ENCODE measurements at places on chromosomes 4 and X. TPM values are rescaled to one million over a fixed set of nuclear protein-coding genes. Genes with fewer than 3 reads are reported as not detected.

- peak; percentile 12 for ATAC-seq
These were observed 32.2 kb downstream of the TBC1D14 start for GRCh38 chr4:6941796-6942195.

The INTU gene
- total RNA-seq, result 7.9 TPM

The SCML2 gene
- total RNA-seq, result 0.64 TPM

DNA sequence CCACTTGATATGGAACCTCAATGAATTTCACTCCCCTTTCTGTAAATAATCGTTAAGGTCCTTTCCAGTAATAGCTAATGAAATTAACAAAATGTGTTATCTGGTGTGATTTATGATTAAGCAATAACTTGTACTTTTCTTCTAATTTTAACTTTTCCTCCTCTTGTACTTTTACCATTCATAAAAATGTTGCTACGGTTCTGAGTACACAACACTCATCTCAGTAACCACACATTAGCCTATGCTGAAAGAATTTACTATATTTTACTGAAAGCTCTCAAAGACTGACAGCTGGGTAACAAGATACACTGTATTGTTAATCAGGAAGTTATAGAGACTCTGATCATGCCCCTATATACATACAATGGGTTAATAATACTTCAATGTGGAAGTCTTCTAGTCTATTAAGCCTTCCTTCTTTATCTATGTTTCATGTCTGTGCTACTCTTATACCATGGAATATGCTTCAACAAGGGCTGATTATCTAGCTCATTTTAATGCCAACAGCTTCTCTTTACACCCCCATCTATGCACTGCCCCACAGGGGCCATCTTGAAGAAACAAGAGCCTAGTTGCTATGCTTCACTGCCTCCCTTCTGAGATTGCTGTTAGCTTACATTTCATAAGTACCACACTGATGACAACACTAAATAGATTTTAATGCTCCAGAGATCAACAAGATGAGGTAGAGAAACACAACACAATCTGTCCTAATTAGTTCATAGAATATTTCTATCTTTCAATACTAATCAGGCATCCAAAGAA, 39.1 kb downstream of the LAMP2 start:
- no peak for ATAC-seq

The OPHN1 gene
- total RNA-seq, result 4.7 TPM

DNA sequence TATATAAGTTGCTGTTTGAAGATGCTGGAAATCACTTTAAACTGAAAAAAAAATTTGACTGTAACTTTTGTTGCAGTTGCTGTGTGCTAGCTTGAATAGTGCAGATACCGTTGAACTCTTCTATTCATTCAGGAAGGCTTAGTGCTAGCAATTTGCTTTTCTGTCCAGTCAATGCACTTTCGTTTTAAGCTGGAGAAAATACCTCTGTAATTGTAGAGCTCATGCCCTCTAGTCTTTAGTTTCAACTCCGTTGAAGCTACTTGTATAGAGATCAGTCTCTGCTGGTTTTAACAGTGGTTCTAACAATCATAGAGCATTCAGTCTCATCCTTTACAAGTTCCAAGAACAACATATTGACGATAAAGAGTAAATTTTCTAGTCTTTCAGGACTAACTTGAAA, 49.0 kb upstream of the TRPC3 start:
- no peak for ATAC-seq

The FGF5 gene
- not detected for total RNA-seq

The ARHGAP6 gene
- 0.56 TPM for total RNA-seq

DNA sequence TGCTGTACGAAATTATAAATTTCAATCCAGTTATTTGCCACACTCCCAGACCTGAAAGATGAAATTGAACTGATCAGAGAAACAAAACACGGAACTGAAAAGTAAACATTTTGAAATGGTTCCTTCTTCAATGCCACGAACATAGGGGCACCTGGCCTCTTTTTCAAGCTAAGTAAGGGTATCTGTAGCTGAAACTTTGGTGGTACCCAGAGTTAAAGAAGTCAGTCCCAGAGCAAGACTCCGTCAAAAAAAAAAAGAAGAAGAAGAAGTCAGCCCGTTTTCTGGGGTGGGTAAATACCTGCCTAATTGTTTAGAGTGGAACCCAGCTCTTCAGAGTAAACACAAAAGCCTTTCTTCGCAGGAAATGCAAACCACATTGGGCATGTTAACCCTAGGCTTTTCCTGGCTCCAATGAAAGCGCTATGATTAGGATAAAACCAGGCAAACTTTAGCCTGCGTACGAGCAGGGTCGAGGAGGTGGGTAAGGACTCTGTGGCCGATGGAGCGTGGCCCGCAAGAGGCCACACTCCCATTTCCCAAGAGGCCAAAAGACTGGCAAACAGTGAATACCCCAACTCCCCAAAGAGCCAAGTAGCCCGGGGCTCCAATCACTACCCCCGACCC, 1.3 kb downstream of the ANTXR2 start:
- no peak for ATAC-seq

DNA sequence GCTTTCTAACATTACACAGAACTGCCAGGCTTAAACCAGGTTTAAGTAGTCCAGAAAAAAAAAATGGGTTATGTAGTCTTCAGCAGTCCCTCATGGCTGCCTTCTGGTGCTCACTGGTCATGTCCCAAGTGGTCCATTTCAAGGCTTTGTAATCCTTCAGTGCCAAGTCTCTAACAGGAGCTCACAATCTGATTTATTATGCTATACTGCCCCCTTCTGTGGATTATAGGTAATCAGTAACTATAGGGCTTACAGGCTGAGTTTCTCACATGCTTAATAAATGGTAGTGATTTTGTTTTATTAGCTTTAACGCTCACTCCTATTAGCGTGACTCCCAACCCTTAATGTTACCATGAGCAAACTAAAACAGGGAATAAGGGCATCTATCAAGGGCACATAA, 92.5 kb upstream of the EDA2R start:
- no peak for ATAC-seq

DNA sequence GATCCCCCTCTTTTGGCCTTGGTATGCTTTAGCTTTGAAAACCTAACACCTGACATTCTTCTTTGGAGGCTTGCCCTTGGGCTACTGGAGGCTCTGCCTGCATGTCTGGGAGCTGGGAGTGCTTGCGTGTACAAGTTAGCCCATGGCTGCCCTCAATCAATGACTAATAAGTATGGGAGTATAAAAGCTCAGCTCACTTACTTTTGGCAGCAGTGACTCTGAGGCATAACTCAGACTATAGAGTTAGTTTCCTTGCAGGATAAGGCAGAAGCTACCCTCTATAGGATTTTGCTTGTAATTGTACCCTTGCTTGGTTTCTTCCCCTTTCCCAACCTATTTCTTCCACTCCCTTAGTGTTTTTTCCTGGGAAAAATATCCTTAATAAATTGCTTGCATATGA, 247.9 kb downstream of the PPP1R2C start:
- ATAC-seq, result peak; percentile 88

DNA sequence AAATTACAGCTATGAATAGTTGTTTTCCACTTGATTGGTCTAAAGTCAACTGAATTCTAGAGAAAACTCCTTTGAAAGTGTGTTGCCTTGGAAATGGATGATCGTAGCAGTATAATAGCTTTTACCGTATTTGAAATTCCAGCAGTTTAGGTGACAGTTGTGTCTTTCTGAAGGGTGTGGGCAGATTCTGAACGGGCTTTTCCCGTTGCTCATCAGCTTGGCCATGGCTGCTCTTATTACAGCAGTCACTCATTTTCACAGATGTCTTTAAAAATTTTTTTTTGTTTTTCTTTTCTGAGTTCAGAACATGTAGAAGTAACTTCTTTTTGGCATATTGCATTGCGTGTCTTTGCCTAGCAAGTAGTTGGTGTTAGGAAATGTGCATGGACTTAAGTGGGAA, 69.6 kb upstream of the SLC4A4 start:
- no peak for ATAC-seq

DNA sequence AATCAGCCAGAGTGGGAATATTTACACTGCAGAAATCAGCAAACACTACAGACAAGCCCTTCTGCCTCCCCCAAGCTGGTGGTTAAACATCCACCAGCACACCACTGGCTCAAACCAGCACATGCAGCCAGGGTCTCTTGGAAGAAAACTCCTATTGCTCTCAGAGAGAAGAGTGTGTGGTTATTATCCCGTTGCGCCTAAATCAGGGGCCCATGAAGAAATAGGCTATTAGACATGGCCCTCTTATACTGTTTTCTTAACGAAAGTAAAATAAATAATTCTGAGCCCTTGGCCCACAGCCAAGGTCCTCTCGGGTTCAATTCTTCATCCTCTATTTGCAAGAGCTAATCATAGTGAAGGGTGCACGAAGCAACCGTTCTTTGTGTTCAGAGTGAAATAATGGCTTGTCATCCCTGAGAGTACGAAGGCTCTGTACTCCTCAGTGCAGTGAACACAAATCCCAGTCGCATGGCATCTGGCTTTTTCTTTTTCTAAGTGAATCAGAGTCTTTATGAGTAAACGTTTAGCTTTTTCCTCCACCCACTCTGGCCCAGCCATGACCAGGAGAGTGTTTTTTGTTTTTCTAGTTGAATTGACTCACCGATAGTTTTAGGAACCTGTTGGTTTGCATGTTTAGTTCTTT, 33.4 kb upstream of the RBM47 start:
- ATAC-seq, result peak; percentile 95

GRCh38 chr4:127880763-127881562, at the start of gene PLK4:
PLK4 (plus strand) TSS chr4:127880893; CDS start chr4:127881135, 242 bp downstream.
- ATAC-seq, result peak; percentile 97

The DNASE1L1 gene
- 22.8 TPM for total RNA-seq

DNA sequence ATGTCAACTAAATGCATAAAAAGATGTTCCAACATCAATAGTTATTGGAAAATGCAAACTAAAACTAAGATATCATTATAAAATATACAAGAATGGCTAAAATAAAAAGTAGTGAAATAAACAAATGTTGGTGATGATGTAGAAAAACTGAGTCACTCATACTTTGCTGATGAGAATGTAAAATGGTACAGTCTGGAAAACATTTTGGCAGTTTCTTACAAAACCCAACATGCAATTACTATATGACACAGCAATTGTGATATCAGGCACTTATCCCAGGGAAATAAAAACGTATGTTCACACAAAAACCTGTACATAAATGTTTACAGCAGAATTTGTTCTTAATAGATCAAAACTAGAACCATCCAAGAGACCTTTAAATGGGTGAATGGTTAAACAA, 182.6 kb downstream of the RTL9 start:
- ATAC-seq, result no peak

The ANKRD50 gene
- total RNA-seq, result 12.8 TPM

- peak; percentile 99 for ATAC-seq
These were observed 31.6 kb downstream of the UGDH start for GRCh38 chr4:39495446-39496213.
